ENCODE measurements at places on chromosomes 2 and 18.

GRCh38 chr2:30666266-30666874 is 140.9 kb downstream of the CAPN13 start:
- no peak for DNase-seq

DNA sequence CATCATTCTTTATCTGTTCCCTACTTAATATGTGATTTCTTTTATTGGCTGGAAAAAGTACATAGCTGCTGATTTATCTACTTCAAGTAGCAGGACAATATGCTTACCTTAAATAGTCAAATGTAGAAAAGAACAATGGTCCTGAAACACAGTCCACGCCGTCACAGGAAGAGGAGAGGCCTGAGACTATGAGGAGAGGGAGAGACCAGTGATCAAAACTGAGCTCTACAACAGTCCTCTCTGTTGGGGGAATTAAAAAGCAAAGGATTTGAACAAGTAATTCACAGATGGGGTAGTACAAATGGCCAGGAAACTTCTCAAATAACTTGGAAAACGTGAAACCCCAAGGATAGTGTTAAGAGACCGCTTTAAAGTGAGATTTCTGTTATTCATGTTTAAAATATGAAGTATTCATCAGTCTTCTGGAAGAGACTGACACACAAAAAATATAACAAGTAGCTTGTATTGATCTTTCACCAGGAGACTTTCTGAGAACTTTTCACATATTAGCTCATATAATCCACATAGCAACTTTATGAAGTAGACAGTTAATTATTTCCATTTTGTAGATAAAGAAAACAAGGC is 20.2 kb downstream of the SCYGR8 start:
- no peak for DNase-seq

DNA sequence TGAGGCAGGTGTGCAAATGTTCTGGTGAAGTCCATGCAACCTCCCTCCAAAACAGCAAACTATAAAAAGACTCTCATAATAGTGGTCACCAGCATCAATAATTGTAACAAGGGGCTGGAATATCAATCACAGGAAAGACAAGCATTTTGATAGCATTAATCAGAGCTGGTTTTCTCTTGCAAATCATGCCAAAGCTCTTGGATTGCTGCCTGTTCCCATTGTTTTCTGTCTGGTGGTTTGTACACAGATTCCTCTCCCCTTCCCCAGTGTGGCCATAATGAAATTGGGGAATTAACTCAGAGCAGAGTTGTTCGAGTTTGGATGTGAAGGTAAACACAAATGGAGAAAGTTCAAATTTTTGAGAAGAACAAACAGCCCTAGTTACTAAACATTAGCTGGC is 134.2 kb downstream of the CDCA7 start:
- no peak for DNase-seq

- no peak for DNase-seq
These were observed 1.9 kb downstream of the MCFD2 start for GRCh38 chr2:46913471-46914381.

- no peak for DNase-seq
These were observed 123.7 kb downstream of the GALNT14 start for GRCh38 chr2:31014516-31014915.

GRCh38 chr2:26191316-26192159 is 18.6 kb downstream of the GAREM2 start:
- DNase-seq, result no peak

- DNase-seq, result no peak
These were observed 1.7 kb downstream of the EGR4 start for GRCh38 chr2:73291461-73292315.

- DNase-seq, result no peak
These were observed 283.4 kb upstream of the PARD3B start for GRCh38 chr2:204261846-204262245.

DNA sequence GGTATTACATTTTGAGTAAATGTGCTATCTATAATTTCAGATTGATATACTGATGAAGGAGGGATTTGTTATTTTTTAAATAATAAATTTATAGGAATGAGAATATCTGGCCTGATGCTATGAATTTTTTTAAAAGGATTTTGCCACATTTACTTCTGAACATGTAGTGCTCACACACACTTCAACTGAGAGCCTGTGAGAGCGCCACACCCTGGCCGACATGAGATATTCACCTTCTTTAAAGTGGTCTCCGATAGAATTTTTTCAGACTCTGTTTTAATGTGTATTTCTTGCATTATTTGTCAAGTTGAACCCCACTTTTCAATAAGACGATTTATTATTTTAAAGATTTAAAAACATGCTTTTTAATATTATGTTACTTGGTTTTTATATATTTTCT is 813.3 kb downstream of the DCC start:
- DNase-seq, result no peak

DNA sequence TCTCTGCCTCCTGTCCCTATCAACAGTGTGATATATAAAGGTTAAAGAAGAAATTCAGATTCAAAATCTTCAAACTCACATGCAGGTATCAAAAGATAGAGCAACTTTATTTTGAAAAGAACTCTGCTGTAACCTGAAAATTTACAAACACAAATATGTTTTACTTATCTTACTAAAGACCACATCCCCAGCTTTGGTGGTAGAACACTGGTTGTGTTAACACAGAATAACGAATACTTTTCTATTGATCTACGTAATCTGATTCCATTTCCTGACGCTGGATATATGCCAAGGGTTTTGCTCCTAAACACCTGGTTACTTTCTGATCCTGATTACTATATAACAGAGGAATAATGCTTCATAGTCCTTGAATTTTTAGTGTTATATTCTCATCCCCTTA is 23.1 kb upstream of the SLC39A10 start:
- DNase-seq, result no peak

- no peak for DNase-seq
These were observed 100.9 kb downstream of the DPP10 start for GRCh38 chr2:114543236-114543766.

GRCh38 chr2:91477731-91478672 is 2786.5 kb downstream of the RPIA start:
- DNase-seq, result peak; percentile 33

DNA sequence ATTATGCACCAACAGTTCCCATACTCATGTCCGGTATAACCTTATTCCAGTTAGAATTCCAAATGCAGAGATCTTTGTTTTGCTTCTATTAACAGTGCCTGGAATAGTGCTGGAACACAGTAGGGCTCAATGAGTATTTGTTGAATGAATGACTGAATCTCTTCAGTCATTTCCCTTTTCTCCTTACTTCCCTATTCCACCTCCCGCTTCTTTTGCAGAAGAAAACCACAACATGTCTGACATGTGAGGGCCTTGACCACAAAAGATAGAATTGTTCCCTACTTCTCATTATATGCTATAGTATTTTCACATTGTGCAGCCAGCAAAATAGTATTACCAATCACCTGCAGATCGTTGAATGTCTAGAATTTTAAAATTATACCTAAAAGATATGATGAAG is 19.5 kb upstream of the HNRNPLL start:
- DNase-seq, result no peak

- no peak for DNase-seq
These were observed 6.5 kb upstream of the PPP3R1 start for GRCh38 chr2:68258851-68259250.

- no peak for DNase-seq
These were observed 29.0 kb upstream of the REL start for GRCh38 chr2:60852282-60852860.

DNA sequence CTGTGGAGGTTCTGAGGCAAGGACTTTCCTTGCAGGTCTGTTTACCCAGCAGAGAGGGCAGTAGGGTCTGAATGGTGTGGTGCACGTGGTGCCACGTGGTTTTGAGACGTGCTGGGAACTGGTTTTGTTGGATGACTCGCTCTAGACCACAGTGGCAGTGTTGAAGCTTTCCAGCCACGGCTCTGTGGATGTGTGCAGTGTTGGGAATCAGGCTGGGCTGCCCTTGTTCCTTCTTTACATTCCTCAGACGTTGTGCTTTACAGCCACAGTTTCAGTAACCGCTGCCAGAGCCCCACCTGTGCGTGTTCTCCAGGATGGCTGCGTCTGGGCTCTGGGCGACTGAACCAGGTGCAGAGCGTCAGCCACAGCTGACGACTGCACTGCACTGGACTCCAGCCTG is 8.2 kb downstream of the CTDP1 start:
- no peak for DNase-seq

- no peak for DNase-seq
These were observed 247.8 kb downstream of the GBX2 start for GRCh38 chr2:235920216-235920865.

DNA sequence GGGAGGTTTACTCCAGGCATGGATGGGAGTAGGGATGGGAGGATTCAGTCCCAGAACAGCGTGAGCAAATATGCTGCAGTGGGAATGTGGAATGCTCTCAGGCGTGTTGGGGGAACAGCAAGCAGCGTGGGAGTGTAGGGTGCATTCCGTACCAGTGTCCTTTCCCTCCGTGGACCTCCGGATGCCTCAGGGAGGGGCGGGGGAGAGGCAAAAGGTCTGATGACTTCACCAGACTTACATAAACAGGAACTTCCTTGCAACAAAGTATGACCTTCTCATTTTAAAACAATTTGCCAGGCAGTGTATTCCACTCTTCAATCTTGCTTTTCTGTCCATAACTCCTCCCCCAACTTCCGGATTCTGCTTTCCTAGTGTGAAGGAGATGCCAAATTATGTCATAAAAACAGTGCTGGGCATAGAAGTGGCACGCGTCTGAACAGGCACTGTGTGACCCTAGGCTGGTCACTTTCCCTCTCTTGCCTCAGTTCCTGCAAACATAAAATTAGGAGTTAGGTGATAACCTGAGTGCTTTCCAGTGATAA is 36.9 kb downstream of the RPL37A start:
- no peak for DNase-seq

- no peak for DNase-seq
These were observed 275.0 kb upstream of the NXPH2 start for GRCh38 chr2:139055202-139055601.

DNA sequence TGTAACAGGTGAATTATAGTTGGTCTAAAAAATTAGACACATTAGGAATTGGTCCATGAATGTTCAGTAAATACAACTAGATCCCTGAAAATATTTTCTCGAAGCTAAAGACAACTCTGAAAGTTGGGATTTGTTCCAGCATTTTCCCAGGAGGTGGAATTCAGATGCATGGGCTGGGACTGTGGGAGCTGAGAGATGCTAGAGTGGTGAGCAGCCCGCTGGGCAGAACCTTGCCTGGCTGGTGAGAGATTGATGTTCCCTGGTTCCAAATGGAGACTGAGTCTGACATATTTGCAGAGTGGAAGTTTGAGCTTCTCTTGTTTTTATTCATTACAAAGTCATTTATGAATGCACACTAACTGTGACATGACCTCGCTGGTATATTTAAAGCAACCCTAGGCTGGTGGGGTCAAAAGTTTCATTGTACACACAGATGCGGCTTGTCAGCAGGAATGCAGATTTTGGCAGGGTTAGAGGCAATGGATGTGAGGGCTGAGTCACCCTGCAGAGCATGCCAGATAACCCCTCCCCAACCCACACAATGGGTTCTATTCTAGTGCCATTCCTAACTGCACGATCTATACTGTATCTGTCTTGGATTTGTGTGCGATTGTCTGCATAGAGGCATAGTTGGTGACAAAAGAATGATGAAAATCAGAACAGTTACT is 23.5 kb upstream of the TMEM178A start:
- no peak for DNase-seq

GRCh38 chr2:54605836-54606235 is 117.6 kb upstream of the EML6 start:
- DNase-seq, result no peak

DNA sequence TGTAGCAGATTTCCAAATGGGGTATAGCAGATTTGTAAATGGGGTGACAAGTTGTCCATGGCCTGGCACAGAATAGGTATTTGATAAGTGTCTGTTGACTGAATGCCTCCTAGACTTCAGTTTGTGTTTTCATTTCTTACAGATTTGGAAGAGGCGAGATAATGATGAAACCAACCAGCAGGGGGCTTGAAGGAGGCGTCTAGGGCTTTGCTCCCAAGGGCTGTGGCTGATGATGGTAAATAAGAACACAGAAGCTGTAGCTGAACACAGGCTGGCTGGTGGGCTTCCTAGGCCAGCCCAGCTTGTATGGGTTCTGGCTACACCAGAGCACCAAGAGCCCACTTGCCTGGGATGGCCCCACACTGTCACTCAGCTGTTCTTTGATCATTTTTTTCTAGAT is 19.4 kb downstream of the SFTPB start:
- peak; percentile 45 for DNase-seq

DNA sequence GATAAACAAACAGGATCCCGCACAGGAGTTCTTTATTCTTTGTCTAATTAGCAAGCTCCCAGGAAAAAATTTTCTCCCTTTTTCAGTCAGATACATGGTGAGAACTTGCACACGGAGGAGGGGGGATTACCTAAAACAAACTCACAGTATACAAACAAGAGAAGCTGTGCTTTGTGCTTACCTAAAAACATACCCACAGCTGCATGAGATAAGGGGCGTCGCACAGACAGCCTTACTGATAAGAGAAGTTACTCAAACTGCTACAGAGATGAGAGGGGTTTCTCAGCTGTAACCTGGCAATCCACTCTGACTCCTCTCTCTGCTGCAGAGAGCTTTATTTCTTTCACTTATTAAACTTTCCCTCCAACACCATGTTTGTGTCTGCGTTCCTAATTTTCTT is 32.9 kb upstream of the ST3GAL5 start:
- DNase-seq, result no peak

DNA sequence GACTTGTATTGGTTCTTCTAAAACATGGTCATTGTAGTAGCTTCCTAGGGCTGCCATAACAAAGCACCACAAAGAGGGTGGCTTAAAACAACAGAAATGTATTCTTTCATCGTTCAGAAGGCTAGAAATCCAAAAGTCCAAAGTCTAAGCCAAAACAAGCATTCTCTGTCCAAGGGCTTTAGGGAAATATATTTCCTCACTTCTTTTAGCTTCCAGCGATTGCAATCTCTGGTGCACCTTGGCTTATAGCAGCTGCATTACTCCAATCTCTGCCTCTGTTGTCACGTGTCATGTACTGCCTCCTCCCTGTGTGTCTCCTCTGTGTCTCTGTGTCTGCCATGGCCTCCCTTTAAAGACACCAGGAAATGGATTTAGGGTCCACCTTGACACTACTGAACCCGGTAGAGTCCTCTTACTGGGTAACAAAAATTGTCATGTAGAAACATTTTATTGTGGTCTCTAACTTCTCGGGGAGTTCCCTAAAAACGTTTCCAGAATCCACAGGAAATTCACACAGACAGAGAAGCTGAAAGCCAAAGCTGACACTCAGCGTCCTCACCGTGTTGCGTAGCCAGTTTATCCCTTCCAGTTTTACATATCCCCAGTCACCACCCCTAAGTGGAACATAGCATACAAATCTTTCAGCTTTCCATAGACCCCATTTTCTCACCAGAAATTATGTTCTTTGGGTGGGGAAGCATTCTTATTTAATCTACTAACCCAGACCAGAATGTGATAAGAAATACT is 20.7 kb upstream of the TTN start:
- no peak for DNase-seq

DNA sequence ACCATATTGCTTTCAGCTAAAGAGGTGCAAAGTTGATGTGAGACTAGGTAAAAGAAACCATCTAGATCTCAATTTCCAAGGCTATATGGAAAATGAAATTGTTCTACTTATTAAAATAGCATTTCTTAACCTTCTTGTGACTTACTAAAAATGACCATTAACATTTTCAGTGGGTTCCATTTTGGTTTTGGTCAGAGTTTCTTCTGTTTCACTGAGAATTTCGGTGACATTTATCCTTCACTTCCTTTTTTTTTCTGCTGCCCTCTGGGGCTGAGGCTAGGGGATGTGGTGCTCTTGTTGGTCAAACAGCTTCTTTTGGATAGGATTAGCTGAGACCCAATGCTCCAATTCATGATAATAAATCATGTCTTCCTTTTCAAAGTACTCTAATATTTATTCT is 44.3 kb upstream of the REL start:
- no peak for DNase-seq

GRCh38 chr2:27806311-27807059 is 35.0 kb downstream of the MRPL33 start:
- DNase-seq, result no peak

Data from activated CD8-positive, alpha-beta memory T cell treated with anti-CD3 and anti-CD28 coated beads, Interleukin-2, amount 10 ng/mL, durations not matched to agents 7 days and 5 days (primary cell).